ENCODE measurements at places on chromosomes 11 and 22. TPM values are rescaled to one million over a fixed set of nuclear protein-coding genes. Genes with fewer than 3 reads are reported as not detected.

Gene ACAD8
- total RNA-seq, result 21.1 TPM

Gene C2CD2L
- total RNA-seq, result 37.9 TPM

Gene NAALAD2
- not detected for total RNA-seq

Gene TUBA8
- total RNA-seq, result 3.0 TPM

Gene SUSD2
- 2.7 TPM for total RNA-seq

Gene DEUP1
- not detected for total RNA-seq

Gene OSBP2
- total RNA-seq, result 0.14 TPM

Gene SCN4B
- total RNA-seq, result not detected

Gene OR10G8
- not detected for total RNA-seq

Gene DEAF1
- 23.2 TPM for total RNA-seq

Gene CASP5
- total RNA-seq, result not detected

Gene CASP12
- total RNA-seq, result not detected

Gene CLMP
- not detected for total RNA-seq

Gene ADAMTS15
- total RNA-seq, result not detected

Gene TRIM49
- not detected for total RNA-seq

Gene POTEH
- total RNA-seq, result not detected

Gene SAA4
- total RNA-seq, result not detected

Gene AGBL2
- 2.7 TPM for total RNA-seq

Gene SOX10
- total RNA-seq, result not detected

Gene VWCE
- total RNA-seq, result 3.3 TPM

Gene LRRC55
- total RNA-seq, result not detected

Gene OR8H3
- total RNA-seq, result not detected

Gene APOC3
- not detected for total RNA-seq

Gene NAALADL1
- total RNA-seq, result 14.2 TPM

Gene TAF10
- 118 TPM for total RNA-seq

Gene OR8B2
- total RNA-seq, result not detected

Gene ST14
- not detected for total RNA-seq

Gene PRODH
- not detected for total RNA-seq

Gene ANKK1
- not detected for total RNA-seq

Gene INSC
- total RNA-seq, result not detected

Gene CREB3L1
- total RNA-seq, result not detected

Gene SLC15A3
- total RNA-seq, result 1.2 TPM

Gene PANX2
- total RNA-seq, result 3.0 TPM

Gene TNKS1BP1
- total RNA-seq, result 3.2 TPM

Gene SSTR3
- total RNA-seq, result 0.11 TPM

Gene FREY1
- total RNA-seq, result 4.2 TPM

Gene PRG3
- not detected for total RNA-seq

Gene RAC2
- total RNA-seq, result 1,078 TPM

Gene ZNF280B
- total RNA-seq, result 4.1 TPM

Gene DUSP18
- 7.1 TPM for total RNA-seq

Gene CCDC87
- total RNA-seq, result not detected

Gene FDXACB1
- total RNA-seq, result 6.2 TPM

Gene MS4A4E
- total RNA-seq, result 2.6 TPM

Gene DCHS1
- 0.73 TPM for total RNA-seq

Gene SLC2A11
- 12.5 TPM for total RNA-seq

Gene ZNRF3
- 0.61 TPM for total RNA-seq

Gene XPNPEP3
- 26.1 TPM for total RNA-seq

Gene IGSF9B
- 1.8 TPM for total RNA-seq

Gene ADM2
- total RNA-seq, result 6.7 TPM

Gene SH3BP1
- 229 TPM for total RNA-seq

Gene CECR2
- not detected for total RNA-seq

Gene SIRT3
- 16.3 TPM for total RNA-seq

Gene KRTAP5-2
- not detected for total RNA-seq

Gene TCN1
- not detected for total RNA-seq

Gene BCO2
- 1.4 TPM for total RNA-seq

Gene TMPRSS13
- 0.19 TPM for total RNA-seq

Gene NAA40
- total RNA-seq, result 43.8 TPM

Gene CDKN1C
- 2.0 TPM for total RNA-seq

Gene GPHA2
- total RNA-seq, result not detected
